A172 (cell line): ENCODE measurements at places on chromosomes 7 and 10.

- DNase-seq = peak; percentile 87
Observed at GRCh38 chr7:2115760-2116447, 116.8 kb downstream of the MAD1L1 start.

DNA sequence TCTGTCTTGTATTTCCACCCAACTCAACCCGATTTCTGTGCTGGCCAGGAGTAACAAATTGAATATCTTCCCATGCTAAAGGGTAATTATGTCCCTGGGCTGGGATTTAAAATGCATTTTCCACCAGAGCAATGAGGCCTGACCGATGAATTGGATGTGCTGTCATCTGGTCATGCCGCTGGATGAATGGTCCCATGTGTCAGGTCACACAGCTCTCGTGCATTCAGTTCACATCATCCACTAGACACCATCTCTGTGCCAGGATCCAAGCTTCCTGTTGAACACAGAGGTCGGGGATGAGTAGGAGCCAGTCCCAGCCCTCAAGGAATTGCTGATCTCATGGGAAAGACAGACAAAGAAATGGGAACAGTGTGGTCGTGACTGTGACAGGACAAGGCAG is 200.8 kb downstream of the ADRA2A start:
- DNase-seq = no peak

- no peak for DNase-seq
Observed at GRCh38 chr10:132467464-132468149, 70.0 kb upstream of the INPP5A start.

DNA sequence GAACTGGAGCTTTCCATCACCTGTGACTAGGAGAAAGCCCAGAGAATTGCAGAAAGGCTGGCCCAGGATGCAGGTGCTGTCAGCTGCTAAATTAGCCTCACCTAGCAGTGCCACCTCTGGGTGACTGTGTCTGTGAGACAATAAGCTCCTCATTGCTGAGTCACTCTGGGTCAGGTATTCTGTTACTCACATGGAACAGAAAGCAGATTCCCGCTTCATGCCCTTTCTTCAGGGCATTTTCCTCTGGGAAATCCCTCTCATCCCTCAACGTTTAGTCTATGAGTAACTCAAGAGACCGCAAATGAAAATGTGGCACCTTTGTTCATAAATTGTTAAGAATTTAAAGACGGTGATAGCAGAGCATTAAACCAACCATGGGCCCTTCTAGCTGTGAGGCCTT is 184.0 kb downstream of the ADAM12 start:
- peak; percentile 86 for DNase-seq

DNA sequence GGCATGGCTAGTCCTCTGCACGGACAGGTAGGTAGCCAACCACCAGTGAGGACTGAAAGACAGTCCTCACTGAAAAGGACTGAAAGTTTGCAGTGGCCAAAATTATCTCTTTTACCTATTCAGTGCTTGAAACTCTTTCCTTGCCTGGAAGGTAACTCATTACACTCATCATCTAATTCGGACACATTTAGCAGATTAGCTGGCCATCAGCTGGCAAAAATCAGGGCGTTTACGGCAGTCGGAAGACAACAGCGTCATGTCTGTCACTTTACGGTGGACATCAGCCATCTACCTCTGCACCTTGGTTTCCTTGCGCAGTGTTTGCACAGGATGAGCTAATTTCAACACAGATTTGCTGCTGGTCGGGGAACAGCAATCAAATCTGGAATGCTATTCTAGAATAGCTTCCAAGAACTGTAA is 740 bp downstream of the ANXA7 start:
- DNase-seq = peak; percentile 64

GRCh38 chr10:111281516-111281915 is 204.7 kb downstream of the ADRA2A start:
- peak; percentile 21 for DNase-seq

DNA sequence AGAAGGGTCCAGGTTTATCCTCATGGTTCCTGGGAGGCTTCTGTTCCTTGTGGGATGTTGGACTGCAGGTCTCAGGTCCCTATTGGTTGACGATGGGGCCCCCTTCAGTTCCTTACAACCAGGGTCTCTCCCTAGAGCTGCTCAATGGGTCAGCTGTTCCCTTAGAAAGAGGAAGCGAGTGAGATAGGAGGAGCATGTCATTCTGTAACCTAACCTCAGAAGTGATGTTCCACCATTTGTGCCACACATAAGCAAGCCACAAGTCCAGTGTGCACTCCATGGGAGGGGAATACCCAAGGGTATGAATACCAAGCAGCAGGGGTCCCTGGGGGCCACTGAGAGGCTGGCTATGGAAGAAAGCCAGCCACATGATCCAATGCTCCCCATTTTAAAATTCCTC is 192.7 kb downstream of the GATA3 start:
- DNase-seq = no peak

GRCh38 chr7:15801551-15801950 is 115.1 kb upstream of the MEOX2 start:
- DNase-seq = peak; percentile 29
